ENCODE measurements at places on chromosomes 3 and 15.

- DNase-seq, result no peak
Observed at GRCh38 chr3:18989237-18989795, 159.0 kb upstream of the KCNH8 start.

- no peak for DNase-seq
Observed at GRCh38 chr3:195467641-195468390, 25.0 kb upstream of the ACAP2 start.

- no peak for DNase-seq
Observed at GRCh38 chr15:29050870-29051269, 165.1 kb downstream of the APBA2 start.

GRCh38 chr15:77029166-77030047, 34.5 kb downstream of the PSTPIP1 start:
- DNase-seq, result no peak

GRCh38 chr3:113659996-113660395, 36.4 kb downstream of the USF3 start:
- no peak for DNase-seq

DNA sequence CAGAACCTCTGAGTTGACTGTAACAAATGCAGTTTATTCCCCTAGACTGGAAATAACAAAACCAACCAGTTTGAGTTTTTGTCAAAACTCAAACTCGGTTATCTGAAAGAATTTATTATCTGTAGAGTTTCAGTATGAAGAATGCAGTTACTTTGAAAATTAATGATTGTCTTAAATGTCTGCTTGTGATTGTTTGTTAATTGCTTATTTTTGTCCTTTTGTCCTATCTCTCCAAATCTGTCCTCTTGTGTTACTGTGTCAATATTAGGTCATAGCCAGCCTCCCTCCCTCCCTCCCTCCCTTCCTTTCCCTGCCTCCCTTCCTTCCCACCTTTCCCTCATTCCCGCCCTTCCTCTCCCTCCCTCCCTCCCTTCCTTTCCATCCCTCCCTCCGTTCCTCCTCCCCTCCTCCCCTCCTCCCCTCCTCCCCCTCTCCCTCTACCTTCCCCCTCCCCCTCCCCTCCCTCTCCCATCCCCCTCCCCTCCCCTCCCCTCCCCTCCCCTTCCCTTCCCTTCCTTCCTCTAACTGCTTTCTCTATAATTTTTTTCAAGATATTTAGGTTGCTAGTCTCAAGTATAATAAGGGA, 153.5 kb downstream of the FNDC3B start:
- DNase-seq, result no peak

DNA sequence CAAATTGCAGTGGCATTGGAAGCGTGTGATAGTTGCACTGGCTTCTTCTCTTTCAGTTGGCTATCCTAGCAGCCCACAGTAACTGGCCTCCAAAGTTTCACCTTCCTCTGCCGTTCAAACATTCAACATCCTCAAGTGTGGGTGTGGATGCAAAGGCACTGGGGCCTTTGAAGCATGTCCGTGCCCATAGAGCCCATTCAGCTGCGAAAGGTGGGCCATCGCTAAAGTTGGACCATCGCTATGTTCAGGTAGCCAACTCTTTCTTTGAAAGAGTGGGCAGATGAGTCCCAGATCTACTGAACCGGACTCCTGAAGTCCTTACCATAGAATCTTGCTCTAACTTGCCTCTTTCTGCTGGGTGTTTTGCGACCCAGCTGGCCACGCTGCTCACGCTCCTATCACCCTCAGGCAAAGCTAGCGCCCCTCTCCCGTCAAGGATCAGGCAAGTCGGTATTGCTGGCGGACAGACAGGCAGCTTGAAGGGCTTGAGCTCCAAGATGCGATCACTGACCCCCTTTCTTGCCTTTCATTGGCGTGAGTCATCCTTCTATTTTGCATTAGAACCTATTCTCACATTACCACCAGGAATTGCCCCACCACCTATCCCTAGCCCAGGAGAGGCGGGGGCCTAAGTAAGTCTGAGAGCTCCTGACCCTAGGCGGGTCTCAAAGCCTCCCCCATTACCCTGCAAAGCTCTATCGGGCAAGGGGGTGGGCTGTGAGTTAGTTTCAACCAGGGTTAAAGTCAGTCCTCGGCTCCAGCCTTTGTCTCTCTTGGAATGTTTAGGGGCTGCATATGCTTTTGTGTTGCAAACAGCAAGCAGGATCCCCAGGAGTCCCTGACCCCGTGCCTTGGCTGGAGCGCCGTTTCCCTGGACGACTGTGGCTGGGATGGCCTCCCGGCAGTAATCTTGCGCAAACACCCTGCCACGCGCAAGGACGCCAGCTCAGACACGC, 28.7 kb downstream of the ZIC4 start:
- no peak for DNase-seq

GRCh38 chr3:136672457-136672856, 79.7 kb downstream of the STAG1 start:
- no peak for DNase-seq

Measured in NCI-H774 (cell line).